WERI-Rb-1 (cell line): ENCODE measurements at places on chromosomes 1 and 21.

- DNase-seq = no peak
These were observed 127.8 kb downstream of the TMEM53 start for GRCh38 chr1:44546403-44547053.

DNA sequence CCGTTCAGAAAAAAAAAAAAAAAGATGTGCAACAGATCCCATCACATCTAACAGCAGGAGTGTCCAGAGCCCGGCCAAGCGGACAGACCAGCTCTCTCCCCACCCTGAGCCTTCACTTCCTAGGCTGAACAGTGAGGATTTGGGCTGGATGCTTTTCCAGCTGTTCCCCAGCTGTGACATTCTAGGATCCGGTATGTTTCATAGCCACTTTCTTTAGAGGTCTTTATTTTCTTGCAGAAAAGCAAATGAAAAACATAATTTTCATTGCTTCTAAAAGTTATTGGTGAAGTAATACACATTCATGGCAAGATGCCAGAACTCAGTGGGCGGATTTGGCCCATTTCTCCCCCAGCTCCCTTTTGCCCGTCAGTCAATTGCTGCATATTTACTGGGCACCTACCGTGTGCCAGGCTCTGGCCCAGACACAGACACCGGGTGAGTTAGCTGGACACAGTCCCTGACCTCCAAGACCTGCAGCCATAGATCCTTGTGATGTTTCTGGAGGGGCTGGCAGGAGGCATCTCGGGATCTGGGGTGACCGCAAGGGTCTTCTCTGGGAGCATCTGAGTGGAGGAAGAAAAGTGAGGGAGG is 213.7 kb upstream of the VAMP3 start:
- DNase-seq = no peak

- no peak for DNase-seq
These were observed 27.1 kb downstream of the ZBTB17 start for GRCh38 chr1:15948595-15949452.

DNA sequence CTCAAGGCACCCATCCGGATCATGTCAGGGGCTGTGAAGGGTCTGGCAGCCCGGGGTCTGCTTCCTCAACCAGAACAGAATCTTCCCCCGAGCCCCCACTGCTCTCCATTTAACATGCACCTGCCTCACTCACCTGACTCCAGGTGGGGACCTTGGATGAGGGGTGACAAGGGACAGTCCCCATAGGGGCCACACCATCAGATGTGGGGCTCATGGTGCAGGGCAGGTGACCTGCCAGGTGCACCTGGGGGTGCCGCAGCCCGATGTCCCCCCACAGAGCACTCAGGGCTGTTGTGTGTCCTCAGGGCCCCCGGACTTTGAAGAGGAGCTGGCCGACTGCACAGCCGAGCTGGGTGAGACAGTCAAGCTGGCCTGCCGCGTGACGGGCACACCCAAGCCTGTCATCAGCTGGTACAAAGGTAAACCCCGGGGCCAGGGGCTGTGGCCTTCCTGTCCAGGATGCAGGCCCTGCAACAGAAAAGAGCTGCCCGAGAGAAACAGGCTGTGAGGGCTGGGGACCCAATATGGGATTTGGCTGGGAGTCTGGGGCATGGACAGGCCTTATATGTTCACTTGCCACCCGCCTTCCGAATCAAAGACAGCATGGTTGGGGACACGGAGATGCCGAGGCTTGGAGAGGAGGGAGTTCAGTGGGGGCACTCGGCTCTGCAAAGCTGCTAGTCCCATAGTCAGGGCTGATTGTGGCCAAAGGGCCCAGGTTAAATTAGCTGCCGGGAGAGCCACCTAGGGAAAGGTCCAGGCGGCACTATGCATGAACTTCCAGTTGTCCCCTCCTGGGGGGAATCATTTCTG is 64.6 kb downstream of the TRIM11 start:
- DNase-seq = peak; percentile 0

- no peak for DNase-seq
These were observed 23.1 kb upstream of the ECE1 start for GRCh38 chr1:21313203-21313885.
